ENCODE measurements at places on chromosomes 1 and 21.

- no peak for DNase-seq
Measured at GRCh38 chr1:58460469-58460868, 86.1 kb downstream of the OMA1 start.

DNA sequence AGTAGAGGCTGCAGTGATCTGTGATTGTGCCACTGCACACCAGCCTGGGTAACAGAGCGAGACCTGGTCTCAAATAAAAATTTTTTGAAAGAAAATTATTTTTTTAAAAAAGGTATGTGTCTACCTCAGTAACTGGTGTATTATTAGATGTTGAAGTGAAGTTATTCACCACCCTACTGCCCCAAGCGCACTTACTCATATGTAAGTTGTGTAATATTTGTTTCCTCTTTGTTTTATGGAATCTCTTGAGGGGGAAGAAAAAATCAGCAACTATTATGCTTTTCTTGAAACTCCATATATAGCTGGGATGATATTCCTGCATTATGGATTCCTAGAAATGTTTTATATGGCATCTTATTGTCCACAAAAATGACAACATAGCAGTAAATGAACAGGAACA is 21.3 kb downstream of the RBM15 start:
- no peak for DNase-seq

- no peak for DNase-seq
Measured at GRCh38 chr21:36431252-36431651, 46.1 kb downstream of the CHAF1B start.

DNA sequence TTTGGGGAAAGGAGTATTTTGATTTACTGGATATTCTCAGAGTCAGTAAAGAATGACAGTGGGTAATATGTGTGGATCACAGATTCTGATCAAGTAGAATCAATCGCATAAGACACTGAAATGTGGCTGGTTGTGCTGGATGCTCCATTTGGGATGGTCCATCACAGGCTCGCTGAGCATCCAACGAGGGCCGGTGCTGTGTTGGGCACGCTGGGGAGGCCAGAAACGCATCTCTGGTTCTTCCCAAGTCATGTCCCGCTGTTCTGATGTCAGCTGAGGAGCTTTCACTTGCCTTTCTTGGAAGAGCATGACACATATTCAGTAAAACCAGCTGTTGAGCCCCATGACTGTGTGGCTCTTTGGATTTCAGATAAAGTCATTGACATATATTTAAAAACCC is 72.0 kb downstream of the UMODL1 start:
- DNase-seq, result no peak

GRCh38 chr1:101013776-101014175 is 11.8 kb downstream of the DPH5 start:
- no peak for DNase-seq

GRCh38 chr1:37606481-37607263 is 10.9 kb upstream of the GNL2 start:
- DNase-seq, result no peak

- DNase-seq, result no peak
Measured at GRCh38 chr21:32270748-32271147, 8.1 kb downstream of the MIS18A start.

DNA sequence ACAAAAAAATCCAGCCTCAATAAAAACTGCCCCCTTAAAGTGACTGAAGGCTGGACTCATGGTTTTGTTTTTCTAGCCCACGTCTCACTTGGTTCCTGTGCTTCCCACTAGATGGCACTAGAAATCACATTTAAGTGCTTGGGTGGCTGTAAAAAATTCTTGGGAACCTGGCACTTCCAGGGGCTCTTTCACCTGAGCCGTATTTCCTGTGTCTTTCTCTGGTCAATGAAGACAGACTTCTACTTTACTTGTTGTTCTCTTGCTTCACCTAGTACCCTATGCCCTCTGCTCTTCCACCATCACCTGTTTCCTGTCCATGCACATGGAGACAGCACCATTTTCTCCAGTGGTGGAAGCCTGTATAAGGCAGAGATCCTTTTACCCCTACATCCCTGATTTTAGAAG is 20.0 kb downstream of the METTL13 start:
- peak; percentile 11 for DNase-seq

- DNase-seq, result no peak
Measured at GRCh38 chr21:44286086-44286715, 525 bp downstream of the AIRE start.

GRCh38 chr21:43280949-43281633 is 112.3 kb downstream of the CRYAA start:
- DNase-seq, result no peak

GRCh38 chr21:26080211-26080610 is 90.4 kb downstream of the APP start:
- DNase-seq, result no peak

- peak; percentile 31 for DNase-seq
Measured at GRCh38 chr1:25572708-25573590, 29.5 kb downstream of the LDLRAP1 start.

- DNase-seq, result no peak
Measured at GRCh38 chr1:151831605-151832004, at the start of gene RORC. TSS of gene RORC (minus strand) at chr1:151831802. CDS start at chr1:151831764, 38 bp downstream.

GRCh38 chr1:196738730-196739129 is 35.9 kb upstream of the CFHR3 start:
- no peak for DNase-seq

- DNase-seq, result no peak
Measured at GRCh38 chr1:229066591-229066990, 204.3 kb upstream of the RAB4A start.

GRCh38 chr21:23811805-23812204 is 1795.5 kb downstream of the MRPL39 start:
- DNase-seq, result no peak
